ENCODE measurements at places on chromosomes 6 and 20.

DNA sequence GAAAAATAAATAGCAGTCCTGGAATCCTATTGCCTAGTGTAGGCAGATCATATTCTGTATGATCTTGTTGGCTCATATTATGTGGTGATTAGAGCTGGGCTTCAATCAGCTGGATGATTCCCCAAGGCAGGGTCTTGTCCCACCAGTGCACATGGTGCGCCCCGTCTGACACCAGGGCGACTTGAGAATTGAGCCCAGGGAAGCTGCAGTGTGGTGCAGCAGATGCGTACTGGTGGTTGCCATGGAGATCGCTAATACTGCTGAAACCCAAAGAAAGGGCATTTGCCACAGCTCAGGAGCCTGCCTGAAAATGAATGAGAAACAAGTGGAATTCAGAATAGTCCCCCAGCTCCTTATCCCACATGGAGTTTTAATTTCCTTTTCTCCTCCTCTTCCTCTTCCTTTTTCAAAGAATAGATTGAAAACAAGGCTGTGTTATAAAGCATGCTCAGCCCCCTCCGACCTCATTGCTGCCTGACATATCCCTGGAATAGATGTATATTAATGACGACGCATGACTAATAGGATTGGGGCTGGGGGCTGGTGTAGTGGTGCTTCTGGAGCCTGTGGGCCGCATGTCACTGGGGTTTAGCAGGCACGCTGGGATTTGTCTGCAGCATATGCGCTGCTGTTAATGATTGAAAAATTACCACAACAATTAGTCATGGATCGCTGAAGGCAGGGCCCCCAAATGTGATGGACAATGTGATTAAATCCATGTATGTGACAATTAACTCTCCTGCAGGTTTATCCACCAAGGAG lies 210.5 kb downstream of the FARS2 start:
- DNase-seq: no peak

DNA sequence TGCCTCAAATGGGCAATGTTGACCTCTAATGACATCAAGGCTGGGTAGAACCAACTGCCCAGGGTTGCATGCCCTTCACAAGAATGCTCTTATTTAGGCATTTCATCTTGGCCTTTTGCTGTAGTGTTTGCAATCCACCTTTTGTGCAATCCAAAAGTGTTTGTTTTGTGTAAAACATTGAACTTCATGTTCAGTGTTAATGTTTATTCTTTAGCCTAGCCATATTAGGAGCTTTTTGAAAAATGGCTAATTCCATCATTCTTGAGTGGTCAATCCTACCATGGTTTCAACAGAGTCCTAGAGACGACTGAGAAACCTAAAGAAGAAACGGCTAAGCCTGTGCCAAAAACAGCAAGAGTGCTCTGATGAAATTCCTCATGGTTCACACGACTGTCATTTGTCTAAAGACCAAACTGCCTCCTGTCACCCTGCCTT lies 279.6 kb upstream of the PRDM1 start:
- DNase-seq: no peak

DNA sequence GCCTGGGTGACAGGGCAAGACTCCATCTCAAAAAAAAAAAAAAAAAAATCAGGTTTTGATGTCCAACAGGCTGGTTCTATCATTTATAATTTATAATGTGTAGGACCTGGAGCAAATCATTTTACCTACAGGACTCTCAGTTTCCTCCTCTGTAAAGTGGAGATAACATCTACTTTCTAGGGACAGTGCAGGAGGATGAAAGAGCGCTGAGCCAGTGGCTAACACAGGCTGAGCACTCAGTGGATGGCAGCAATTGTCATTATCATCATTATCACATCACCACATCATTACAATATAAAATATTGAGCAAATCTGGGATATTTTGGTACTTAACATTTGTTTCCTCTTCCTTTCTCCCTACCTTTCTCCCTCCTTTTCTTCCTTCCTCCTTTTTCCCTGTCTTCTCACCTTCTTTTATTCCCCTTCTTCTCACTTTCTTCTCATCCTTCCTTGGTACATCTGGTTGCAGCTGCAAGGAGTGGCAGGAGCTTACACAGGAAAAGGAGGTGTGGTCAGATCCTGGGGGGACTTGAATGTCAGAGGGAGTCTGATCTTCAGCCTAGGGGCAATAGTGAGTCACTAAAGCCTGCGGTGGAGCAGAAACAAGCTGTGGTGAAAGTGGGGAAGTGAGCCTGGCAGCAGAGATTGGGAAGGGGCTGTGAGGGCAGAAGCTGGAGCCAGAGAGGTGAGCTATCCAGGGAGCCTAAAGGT lies 24.6 kb upstream of the CTNNBL1 start:
- DNase-seq: no peak

DNA sequence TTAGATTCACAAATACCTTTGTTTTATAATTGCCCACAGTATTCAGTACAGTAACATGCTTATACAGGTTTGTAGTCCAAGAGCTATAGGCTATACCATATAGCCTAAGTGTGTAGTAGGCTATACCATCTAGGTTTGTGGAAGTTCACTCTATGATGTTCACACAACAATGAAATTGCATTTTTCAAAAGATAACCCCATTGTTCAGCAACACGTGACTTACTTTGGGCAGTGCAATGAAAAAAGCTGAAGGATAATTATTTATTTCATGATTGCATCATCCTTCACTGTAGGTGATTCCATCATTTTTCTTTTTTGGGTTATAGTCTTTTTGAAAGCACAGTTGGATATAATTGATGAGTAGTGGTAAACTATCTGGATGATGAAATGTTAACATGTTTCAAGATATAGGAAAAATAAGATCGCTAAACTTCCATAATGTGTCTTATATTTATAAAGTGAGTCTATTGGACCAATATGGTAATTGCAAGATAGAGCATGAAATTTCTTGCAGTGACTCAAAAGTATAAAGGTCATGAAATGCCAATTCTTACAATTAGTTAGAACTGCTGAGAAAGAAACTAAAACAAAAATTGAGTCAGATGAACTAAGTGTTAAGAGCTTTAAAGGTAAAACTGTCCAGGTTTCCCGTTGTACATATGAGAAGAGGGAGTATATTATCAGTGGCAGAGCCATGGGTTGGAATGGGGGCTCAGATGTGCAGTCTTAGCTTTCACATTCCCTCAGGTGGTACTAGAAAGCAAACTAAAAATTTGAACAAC lies 164.4 kb downstream of the ZFAND3 start:
- DNase-seq: no peak

DNA sequence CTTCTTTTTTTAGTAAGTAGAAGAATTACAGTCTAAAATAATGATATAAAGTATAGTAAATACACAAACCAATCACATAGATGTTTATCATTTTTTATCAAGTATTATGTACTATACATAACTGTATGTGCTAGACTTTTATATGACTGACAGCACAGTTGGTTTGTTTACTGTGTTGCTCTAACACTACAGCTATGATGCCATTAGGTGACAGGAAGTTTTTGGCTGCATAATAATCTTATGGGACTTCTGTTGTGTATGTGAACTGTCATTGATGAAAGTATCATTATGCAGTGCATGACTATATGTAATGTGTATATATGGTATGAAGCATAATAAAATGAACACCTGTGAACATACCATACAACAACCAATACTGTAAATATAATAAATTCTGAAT lies 104.0 kb downstream of the ZFAND3 start:
- no peak for DNase-seq

- no peak for DNase-seq
Measured at GRCh38 chr6:79421707-79422484, 115.3 kb downstream of the LCA5 start.

- no peak for DNase-seq
Measured at GRCh38 chr20:31716818-31717477, 5.7 kb downstream of the BCL2L1 start.

GRCh38 chr20:20489648-20490341 lies 121.9 kb downstream of the INSM1 start:
- no peak for DNase-seq

DNA sequence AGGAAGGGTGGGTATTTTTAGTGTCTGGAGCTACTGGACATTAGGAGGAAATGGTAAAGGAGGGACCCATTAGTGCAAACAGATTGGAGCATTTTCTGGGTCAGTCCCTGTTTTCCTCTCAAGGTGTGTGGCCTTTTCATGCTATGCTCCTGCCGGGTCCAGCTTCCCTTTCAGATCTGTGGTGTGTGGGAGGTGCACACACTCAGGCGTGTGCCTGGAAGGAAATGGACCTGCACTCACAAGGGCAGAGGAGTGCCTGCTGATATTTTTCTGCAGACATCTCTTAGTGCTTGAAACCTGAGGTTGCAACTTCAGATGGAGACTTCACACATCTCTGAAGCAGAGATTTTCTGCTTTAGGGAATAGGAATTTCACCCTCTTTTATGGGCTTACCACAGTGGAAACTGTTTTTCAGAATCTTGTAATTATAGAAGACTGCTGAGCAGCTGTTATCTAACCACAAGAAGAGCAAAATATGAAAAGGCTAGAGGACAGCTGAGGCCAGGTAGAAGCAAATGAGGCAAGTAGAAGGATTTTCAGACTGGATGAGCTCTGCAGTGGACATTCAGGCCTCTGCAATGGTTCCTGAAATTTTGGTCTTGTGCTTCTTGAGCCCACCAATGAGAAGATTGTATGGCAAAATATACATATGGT lies 764.3 kb downstream of the QKI start:
- no peak for DNase-seq

DNA sequence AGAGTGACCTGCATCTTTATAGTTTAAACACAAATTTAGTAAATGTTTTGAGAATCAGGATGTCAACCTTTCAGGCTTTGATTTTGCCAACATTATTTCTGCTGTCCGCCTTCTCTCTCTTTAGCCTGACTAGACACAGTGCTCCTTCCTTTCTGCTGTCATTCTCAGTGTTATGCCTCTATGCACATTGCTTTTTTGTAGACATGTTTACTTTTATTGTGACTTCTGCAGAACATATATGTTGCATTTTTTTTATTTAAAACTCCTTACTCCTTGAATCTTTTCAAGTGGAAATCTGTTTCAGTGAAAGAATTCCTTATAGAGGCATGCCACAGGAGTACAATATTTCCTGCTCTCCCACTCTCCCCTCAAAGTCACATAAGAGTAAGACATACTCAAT lies 64.2 kb downstream of the LAMA4 start:
- no peak for DNase-seq

DNA sequence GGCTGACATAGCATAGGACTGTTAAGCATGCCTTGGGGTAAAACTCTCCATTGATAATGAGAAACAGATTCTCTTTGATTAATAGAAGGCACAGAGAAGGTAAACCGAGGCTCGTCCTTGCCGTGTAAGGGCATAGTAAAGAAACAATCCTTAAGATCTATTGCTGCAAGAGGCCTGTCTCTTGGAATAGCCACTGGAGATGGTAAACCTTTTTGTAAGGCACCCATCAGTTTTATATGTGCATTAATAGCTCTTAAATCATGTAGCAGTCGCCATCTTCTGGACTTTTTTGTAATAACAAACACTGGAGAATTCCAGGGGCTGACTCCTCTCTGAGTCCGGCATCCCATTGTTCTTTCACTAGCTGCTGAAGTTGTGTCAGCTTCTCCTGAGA lies 8.4 kb upstream of the ABHD12 start:
- DNase-seq: no peak

GRCh38 chr6:1228754-1229191 lies 83.1 kb upstream of the FOXQ1 start:
- DNase-seq: no peak

DNA sequence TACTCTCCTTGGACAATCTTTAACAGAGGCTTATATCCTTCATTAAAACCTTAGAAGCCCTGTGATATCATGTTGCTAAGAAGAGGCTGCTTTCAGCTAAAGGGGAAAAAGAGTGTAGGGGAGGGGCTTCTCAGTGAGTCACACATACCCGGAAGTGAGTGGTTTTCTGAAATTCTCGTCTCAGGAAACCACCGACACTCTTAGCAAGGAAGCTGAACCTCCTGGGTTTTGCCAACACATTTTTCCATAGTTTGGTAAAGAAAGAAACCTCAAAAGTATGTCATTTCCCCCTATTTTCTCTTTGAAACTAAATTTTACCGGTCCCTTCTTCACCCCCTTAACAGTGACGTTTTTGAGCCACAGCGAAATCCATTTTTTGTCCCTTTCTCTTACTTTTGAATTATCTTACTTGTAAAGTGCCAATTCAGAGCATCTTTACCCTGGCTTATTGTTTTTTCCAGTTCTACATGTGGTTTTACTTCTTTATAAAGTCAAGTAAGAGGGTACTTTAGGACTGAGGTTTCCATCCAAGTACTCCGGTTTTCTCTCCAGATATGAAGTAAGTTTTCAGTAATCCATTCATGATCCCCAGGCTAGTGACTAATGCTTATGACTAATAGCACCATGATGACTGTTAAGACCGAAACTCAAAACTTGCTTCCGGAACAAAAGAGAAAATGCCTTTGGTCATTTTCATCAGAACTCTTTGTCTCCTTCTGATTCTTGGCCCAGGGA lies 219.3 kb downstream of the ARHGAP18 start:
- peak; percentile 63 for DNase-seq

DNA sequence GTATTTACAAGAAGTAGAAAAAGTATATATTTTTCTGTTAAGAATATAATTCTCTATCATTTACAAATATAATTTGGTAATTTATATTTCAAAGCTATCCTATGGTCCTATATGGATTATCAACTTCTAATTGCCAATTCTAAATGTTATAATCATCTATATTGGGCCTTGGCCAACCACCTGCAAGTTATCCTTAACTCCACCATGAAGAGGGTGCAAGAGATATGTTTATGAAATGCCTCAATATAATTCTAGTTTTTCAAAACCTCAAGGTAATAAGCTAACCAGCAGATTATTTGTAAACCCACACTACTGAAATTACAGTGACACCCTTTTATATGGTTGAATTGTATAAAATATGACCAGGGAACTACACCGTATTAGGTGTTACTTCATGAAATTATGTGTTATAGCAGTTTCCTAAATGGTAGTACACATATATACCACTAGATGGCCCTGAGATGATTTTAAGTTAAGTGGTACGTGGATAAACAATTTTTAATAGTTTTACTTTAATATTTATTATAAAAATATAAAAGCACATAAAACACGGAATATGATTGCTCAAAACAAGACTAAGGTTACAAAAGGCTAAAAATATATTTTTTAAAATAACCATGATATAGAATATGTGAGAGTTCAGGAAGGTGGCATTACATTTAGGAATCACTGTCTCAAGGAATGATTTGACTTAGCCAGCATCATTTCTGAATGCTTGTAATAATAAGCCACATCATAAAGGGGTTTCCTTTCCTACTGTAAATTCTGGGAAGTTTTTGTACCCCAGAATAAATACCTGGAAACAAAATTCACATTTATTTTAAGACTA lies 9.8 kb upstream of the PNISR start:
- DNase-seq: no peak

- no peak for DNase-seq
Measured at GRCh38 chr6:114342086-114342825, 567 bp downstream of the HS3ST5 start.

DNA sequence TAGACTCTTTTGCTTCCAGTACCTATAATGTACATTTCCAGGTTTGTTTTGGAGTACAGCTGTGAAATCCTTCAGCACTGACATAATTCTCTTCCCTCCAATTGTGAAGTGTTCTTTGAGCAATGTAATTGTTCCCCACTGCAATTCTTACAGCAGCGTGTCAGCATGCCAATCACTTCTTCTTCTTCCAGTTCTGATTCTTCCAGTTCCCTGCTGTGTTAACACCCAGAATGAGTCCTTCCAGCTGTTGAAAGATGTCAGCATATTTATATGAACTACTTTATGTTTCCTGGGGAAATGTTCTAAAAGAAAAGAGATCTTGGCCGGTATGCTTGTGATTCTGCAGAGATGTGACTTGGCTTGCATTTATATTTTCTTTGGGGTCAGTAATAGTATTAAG lies 213.9 kb downstream of the UNC5CL start:
- DNase-seq: no peak

- no peak for DNase-seq
Measured at GRCh38 chr20:31494131-31494530, 19.0 kb downstream of the REM1 start.
